ENCODE measurements at places on chromosomes 5 and 9.

DNA sequence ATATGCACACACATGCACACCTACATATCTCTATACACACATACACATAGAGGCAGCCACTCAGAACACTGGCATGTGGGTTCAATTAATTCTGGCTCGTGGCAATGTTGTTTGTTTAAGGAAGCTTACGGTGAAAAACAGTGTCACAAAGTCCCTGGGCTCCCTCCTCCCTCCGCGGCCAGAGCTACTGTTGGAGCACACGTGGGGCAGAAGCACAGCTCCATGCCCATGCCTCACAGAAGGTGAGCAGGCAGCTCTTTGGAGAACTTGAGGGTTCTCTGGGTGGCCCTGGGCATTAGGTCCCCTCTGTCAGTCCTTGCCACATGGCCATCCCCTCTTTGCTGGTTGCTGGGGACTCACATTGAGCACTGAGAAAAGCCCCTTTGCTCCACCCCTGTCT lies 107.5 kb downstream of the GADD45G start:
- no peak for DNase-seq

GRCh38 chr5:15495026-15495425 lies 5.0 kb upstream of the FBXL7 start:
- DNase-seq: no peak

GRCh38 chr5:178590924-178591423 lies 781 bp upstream of the COL23A1 start:
- no peak for DNase-seq

GRCh38 chr9:13143281-13143680 lies 136.2 kb downstream of the MPDZ start:
- DNase-seq: no peak

DNA sequence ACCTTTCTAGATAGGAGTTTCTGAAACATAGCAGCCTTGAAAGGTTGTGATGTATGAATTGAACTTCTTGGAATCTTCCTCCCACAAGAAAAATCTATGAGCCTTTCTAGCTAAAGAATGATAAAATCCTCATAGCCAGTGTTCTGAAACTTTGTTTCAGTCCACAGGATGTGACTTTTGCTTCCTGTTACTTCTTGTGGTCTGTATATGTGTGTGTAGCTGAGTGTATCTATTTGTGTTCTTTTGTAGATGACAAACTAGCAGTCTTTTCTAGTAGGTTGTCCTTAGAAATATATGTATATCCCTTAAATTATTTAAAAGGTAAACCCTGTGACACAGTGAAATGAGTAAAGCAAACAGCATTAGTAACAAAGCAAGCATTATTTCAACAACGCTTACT lies 188.8 kb downstream of the MRPS30 start:
- DNase-seq: no peak

DNA sequence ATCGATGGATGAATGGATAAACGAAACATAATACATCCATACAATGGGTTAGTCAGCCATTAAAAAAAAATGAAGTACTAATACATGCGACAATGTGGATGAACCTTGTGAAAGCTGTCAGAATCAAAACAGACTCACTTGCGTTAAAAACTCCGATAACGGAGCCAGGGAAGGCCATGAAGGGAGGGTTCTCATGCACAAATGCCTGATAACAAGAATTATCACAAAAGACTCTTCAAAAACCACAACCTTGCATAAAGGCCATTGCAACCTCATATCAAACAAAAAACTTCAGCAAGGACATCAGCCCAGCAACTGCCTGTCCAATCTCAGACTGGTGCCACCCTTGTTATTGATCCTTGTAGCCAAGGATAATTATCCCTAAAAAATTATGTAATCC lies 13.7 kb downstream of the ERMP1 start:
- no peak for DNase-seq

GRCh38 chr9:13707612-13708576 lies 428.4 kb upstream of the MPDZ start:
- no peak for DNase-seq

GRCh38 chr5:34500236-34500847 lies 155.8 kb upstream of the RAI14 start:
- DNase-seq: no peak

DNA sequence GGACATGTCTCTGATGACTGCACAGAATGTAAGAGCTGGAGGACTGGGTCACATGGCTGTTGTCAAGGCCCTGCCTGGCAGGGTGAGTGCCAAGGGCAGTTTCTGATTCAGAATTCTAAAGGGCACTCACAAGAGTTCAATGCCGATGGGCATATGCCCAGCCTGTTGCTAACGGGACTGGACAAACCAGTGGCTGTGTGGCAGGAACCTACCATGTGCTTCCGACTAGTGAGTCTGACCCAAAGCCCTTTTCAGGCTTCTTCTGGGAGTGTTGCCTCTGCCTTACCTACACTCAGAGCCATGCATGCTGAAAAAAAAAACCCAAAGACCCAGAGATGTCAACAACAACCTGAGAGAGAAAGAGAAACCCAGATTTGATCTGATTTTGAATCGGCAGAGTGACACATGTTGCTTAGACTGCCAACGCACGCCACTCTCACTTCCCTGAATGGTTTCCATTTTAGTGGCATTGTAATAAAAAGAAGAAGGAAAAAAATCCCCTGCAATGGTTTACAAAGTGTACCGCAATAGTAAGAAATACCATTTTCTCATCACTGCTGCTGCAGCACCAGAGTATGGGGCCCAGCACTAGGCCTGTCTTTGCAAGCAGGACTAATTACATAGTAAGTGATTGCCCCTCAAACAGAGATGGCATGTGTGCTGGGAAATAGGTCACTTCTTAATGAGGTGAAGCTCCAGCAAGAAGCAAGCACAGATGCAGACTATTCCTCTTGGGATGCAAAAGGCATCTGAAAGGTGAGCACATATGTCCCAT lies 194.3 kb downstream of the PALM2AKAP2 start:
- DNase-seq: peak; percentile 28

GRCh38 chr9:35844628-35845270 lies 15.7 kb downstream of the TMEM8B start:
- DNase-seq: peak; percentile 54

GRCh38 chr9:109381011-109381729 lies 60.3 kb upstream of the EPB41L4B start:
- no peak for DNase-seq

- DNase-seq: no peak
Observed at GRCh38 chr9:70630971-70631370, 216.5 kb upstream of the KLF9 start.

DNA sequence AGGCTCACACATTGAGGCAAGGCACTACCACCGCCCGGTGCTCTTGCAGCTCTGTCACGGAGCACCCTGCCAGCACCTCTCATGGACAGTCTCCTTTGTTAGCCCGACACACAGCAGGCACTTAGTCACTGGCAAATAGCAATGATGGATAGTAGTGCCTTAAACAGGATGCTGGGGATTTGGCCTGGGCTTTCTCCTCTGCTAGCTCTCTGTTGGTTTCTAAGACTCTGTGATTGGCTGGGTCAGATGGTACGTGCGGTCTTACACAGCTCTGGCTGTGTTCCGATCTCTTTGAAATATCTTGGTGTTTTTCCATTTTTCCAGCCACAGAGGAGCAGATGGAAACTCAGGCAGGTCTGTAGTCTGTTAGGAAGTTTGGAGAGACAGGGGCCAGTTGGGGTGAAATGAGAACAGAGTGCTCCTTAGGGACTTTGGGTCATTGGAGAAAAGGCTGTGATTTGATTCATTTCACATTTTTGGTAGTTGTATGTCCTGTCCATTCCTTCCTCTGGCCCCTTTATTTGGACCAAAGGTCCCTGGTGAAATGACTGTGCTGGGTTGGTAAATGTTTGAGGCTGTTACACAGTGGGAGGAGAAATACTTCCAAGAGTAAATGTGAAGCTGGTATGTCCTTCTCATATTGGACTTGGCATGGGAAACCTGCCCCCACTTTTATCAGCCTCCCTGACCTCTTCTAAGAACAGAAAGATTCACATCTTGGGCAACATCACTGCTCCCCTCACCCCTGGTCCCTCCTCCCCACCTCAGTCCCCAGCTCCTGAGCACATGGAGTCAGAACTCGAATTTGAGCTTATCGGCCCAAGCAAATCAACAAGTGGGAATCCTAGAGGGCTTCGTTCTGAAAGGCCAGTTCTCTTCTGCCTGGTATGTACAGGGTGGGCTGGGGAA lies 3.4 kb downstream of the SMIM3 start:
- no peak for DNase-seq

DNA sequence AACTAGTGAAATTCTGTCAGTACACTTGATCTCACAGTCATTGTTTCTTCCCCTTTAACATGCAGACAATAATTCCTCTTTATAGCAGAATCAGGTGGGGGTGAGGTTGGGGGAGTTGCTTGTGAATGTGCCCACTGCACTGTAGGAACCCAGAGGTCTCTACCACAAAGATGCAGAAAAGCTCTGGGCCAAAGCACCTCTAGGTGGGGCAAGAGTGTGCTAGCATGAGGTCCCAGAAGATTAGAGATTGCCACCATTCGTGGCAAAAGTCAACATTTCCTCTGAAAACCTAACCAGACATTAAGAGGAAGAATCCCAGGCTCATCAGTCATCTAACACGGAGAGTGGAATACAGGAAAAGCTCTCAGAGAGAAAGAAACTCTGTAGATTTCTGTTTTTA lies 74.5 kb downstream of the PTCD2 start:
- DNase-seq: no peak

DNA sequence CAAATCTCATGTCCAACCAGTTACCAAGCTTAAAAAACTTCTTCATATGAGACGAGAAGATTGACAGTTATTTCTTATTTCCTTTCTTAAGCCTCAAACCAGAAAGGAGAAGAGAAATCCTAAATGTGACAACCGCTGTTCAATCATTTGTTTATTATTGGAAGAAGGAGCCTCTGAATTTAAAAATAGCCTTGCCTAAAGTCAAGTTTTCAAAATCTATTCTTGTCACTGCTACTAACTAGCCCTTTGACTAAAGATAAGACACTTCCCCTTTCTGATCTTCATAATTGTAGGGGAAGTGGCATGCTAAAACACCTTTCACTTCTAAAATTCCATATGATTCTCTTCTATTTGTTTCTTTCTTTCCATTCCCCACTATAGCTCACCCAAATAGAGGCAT lies 106.2 kb upstream of the EMB start:
- DNase-seq: no peak

DNA sequence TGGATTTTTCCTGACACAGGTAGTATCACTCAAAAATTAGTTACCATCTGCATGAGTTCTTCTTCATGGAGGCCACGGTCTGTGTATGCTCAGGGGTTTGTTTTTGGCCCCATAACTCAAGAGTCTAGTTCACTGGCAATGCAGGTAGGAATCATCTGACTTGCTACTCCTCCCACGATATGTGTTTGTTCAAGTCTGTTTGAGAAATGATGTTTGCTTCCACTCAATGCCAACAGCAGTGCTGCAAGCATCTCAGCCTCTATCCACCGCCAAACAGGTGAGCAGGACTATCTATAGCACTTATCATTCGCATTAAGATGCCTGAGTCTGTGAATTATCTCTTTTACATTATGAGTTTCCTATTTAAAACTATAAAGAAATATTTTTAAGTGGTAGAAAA lies 264.8 kb upstream of the PTGER4 start:
- DNase-seq: no peak

GRCh38 chr9:135344915-135345500 lies 134.6 kb upstream of the PPP1R26 start:
- DNase-seq: no peak

- no peak for DNase-seq
Observed at GRCh38 chr9:104088416-104088815, 5.7 kb upstream of the SMC2 start.

DNA sequence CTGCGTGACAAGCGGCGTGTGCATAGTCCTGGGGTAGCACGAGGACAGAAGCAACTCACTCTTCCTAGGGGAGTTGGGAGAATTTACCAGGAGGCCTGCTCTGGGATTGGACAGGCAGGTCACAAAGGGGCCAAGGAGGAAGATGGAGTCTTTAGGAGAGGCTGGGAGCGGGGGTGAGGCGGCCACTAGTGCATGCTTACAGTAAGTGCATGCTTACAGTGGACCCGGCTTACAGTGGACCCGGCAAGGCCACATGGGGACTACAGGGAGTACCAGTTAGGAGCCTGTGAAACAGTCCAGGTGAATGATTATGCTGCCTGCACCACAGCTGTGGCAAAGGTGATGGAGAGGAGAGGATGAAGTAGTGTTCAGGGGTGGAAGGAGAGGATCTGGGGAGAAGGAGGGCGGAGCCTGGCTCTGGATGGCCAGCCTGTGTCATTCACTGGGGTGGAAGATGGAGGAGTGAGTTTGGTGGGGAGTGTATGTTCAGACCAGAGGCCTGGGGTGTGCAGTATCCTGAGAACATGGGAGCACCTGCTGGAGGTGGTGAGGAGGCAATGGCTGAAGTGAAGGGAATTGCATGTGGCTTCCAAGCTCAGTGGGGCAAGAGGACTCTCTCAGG lies 78.7 kb downstream of the CRB2 start:
- no peak for DNase-seq

DNA sequence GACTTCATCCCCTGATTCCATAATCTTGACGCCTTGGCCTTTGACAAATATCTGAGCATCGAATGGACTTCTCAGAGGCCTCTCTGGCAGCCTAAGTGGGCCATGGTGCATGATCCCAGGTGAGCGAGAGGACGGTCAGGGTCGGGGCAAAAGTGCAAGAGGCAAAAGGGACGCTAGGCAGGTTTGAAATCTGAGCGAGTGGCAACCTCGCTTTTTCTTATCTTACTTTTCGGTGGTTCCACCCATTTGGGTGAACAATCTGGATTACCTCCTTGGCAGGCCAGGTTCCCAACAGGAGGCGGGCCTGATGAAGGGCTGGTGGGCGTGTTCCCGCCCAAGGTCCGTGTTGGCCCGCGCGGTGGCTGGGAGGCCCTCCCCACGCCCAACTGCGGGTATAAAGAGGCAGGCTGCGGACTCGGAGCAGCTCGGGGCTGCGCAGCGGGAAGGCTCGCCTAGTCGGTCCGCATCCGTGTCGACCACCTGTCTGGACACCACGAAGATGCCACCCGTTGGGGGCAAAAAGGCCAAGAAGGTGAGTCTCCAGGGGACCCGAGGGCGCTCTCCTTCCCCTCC lies at the start of gene BHMT:
BHMT (plus strand) TSS at position 423 of the 573 bp plus-strand sequence; CDS start at position 500, 77 bp downstream.
- no peak for DNase-seq

- no peak for DNase-seq
Observed at GRCh38 chr5:84411832-84412605, 27.3 kb upstream of the EDIL3 start.

- DNase-seq: no peak
Observed at GRCh38 chr5:78518365-78519197, 130.0 kb downstream of the LHFPL2 start.

DNA sequence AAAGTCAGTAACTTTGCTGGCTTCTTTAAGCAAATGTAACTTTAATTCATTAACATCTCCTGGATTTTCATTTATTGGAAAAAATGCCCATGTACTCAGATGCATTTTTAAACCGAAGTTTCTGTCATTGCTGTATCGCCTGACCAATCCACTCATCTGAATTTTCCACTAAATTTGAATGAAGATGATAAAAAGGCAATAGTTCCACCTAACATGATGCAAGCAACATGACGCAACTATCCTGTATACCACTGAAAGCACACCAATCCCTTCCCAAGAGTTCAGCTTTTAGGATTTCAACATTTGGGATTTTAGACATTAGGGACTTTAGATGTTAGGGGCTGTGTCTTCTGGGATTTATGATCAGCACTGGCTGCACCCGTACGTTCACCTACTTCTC lies 215.6 kb downstream of the KIF4B start:
- DNase-seq: no peak

Measured in CD4-positive, alpha-beta T cell treated with Interleukin-12 subunit alpha and Interleukin-12 subunit beta, for 1 hour (primary cell).